ENCODE measurements at places on chromosomes 2 and 18.

- no peak for DNase-seq
Observed at GRCh38 chr2:238169708-238170251, 11.0 kb downstream of the ERFE start.

GRCh38 chr2:217993138-217993537 is 9.7 kb downstream of the TNS1 start:
- no peak for DNase-seq

DNA sequence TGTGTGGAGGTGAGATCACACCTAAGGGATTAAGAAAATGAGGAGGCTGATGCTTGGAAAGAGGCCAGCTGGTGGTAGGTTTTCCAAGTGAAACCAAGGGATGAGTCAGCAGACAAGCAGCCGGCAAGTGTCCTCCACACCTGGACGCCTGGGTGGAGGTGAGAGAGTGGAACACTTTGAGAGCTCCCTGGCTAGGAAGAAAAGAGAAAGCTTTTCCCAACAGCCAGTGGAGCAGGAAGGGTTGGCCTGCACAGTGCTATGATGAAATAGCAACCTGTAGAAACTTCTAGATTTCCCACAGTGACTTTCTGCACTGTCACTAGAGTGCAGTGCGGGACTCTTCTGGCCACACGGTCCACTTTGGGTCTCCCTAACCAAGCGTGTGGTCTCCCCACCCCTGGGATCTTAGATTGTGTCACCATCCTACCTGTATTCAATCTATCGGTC is 19.6 kb upstream of the IL37 start:
- no peak for DNase-seq

DNA sequence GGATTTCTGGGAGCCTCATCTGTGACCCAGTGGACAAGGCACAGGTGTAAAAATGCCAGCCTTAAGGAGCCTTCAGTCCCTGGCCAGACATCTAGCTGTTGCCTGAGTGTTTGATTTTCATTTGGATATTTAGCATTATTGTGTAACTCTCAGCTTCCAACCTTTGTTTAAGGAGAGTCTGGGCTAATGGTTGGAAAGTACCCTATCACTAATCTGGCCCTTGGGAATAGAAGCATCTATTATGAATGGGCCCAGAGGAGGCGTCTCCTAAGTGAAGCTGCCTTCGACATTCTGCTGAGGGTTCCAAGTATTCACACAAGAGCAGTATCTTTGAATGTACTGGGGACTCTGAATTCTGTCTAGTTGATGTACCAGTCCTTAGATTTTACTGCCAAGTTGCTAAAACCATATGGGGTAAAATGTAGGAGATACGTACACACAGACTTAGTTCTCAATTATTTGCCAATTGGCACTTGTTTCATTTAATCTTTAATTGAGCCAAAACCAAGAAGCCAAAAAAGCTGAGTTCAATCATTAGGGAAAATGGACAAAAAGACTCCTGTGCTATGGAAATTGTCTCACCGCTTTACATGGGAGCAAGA is 7.2 kb upstream of the ANKRD29 start:
- DNase-seq, result no peak

GRCh38 chr18:58552057-58552461 is 76.8 kb downstream of the ALPK2 start:
- peak; percentile 58 for DNase-seq

GRCh38 chr2:237581751-237582746 is 8.5 kb downstream of the RAB17 start:
- peak; percentile 56 for DNase-seq

DNA sequence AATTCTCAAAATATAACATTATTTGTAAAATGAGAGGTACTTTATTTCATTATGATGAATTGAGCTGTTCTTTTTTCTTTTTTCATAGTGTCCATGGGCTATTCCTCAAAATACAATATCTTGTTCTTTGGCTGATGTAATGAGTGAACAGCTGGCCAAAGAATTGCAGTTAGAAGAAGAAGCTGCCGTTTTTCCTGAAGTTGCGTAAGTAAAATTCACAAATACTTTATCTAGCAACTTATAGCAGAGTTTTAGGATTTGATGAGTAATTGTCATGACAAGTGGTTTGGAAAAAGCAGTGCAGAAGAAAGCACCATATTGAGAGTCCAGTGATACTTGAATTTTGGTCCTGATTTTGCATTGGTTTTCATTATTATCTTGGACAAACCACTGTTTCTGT is 9.8 kb downstream of the RIOK3 start:
- DNase-seq, result no peak

DNA sequence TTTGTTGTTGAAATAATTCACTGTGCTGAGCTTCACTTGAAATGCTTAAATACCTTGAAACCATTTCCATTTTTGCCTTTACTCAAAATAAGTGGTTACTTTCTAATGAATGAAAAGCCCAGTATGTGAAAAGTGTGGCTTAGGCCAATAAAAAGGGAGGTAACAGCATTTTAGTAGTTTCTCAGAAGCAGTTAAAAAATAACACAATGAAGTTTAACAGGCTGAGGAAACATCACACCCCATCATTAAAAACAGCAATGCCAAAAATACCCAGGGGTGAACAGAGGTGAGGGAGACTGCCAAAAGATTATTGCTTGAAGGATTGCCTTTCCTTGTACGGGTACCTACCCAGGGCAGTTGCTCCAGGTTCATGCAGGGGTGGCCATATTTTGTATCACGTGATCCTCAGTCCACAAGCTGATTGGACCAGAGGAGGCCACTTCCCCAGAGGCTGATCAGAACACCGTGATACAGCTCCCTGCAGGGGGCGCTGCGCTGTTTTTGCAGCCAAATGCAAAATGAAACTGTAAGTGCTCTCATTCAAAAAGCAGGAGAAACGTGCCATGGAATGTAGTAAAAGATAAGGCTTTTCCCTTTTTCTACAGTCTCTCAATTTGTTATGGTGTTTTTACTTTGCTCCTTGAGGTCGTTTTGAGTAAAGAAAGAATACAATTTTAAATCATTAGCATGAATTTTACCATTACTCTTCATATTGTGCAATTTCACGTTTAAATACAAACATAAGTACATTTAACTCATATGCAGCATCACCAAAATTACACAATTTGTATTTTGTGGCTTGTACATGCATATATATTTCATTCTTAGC is 70.2 kb upstream of the SH3BP4 start:
- peak; percentile 27 for DNase-seq

- DNase-seq, result no peak
Observed at GRCh38 chr2:233424154-233424951, 70.1 kb downstream of the DGKD start.

GRCh38 chr2:31087491-31087890 is 50.7 kb downstream of the GALNT14 start:
- DNase-seq, result no peak

- DNase-seq, result peak; percentile 26
Observed at GRCh38 chr2:206457188-206457634, 13.9 kb downstream of the ADAM23 start.

DNA sequence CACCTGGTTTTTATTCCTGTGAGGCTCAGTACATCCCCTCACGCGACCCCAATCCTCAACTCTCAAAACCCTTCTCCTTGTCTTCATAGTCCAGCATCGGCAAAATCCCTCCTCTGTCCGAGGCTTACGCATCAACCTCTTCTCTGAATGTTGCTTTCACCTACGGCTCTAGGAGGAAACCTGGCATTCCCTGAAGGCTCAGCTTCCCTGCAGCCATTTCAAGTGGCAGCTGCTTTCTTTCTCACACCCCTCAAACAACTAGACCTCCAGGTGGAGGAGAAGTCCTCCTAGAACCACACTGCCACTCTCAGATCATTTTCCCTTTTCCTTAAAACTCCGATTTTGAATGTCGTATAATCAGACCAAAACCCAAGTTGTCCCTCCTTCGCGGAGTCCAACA is 114.2 kb downstream of the DTNB start:
- no peak for DNase-seq

GRCh38 chr2:63052411-63053080 is 1.9 kb downstream of the OTX1 start:
- no peak for DNase-seq

- DNase-seq, result no peak
Observed at GRCh38 chr2:86518481-86518880, 44.8 kb downstream of the CHMP3 start.

DNA sequence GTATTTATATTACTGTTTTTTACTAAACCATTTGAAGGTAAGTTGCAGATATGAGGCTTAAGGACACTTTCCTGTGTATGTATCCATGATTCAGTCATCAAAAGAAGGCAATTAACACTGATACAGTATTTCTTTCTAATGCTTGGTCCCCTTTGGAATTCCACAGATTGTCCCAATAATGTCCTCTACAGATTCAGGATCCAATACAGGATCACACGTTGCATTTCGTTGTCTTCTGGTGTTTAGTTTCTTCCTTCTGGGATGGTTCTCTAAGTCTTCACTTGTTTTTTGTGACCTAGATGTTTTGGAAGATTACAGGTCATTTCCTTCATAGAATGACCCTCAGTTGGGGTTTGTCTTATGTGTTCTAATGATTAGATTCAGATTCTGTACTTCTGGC is 40.0 kb downstream of the NPAS2 start:
- DNase-seq, result no peak

DNA sequence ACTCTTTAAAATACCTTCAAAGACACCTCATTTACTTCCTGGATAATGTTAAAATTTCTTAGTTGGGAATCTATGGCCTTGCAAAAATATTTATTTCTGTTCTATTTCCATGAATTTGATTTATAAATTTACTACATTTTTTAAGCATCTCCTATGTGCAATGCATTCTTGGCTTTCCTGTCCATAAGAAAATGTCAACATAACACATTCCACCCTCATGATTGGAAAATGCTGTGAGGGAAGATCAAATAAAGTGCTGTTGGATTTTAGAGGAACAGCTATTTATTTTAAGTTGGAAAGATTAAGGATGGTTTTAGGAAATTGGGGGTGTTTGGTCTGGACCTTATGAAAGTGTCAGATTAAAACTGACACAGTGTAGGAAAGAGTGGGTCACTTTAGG is 45.4 kb upstream of the MC4R start:
- DNase-seq, result no peak

DNA sequence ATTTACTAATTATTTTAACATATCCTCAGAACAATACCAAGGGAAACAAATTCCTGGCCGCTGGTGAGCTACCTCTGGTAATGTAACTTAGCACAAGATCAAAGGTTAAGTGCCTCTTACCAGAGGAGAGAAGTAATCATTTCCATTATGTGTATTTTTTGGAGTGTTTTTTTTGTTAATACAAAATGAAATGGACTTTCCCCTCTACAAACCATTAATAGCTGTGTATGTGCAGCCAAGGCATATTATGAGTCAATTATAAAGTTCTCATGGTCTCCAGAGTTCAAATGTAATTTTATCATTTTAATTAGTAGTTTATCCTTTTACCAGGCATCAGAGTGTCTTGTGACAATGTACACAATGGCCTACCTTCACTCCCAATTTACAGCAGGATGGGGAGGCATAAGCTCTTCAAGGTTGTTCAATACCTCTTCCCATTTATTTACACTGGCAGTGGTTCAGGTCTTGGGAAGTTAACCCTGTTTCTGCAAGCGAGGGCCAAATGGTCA is 242.2 kb downstream of the TGIF1 start:
- no peak for DNase-seq

GRCh38 chr18:67525328-67526099 is 9.0 kb upstream of the DSEL start:
- no peak for DNase-seq

- no peak for DNase-seq
Observed at GRCh38 chr2:127045792-127046501, 61.0 kb downstream of the BIN1 start.

DNA sequence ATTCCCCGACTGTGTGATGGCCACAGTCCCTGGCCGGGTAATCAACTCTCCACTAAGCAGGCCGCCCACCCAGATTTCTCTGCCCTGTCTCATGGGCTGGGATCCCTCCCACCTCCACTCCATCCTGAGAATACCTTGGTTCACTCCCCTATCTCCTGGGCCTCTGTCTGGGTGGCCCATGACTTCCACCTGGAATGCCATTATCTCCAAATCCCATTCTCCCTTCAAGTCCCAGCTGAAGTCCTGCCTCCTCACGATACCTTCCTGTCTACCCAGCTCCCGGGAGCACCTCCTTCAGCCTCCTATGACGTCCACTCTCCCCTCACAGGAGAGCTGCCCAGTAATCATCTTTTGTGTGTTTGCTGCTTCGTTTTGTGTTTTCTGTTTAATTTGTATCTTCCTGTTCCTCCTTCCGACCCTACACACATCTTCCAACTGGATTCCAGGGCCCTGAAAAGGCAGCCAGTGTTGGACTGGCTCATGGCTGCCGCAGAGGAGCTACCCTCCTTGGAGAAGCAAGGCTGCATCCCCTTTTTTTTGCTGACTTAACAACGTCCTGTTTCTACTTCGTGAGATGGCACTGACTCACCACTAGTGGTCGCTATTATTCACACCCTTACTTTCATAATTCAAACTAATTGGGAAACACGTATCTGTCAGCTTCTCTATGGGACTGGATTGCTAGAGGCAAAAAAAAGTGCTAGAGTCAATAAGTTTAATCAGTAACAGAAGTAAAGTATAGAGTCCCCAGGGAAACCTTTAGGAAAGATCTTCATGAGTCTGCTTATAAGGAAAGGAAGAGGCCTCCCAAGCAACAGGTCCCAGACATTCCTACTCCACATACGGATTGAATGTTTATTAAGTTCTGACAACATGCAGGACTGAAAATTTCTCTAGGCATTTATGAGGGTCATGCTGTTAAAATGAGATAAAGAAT is 171.9 kb upstream of the GATA6 start:
- peak; percentile 67 for DNase-seq

- no peak for DNase-seq
Observed at GRCh38 chr18:61939046-61939674, 46.4 kb upstream of the RNF152 start.

- no peak for DNase-seq
Observed at GRCh38 chr2:9440058-9440727, 16.7 kb downstream of the CPSF3 start.

DNA sequence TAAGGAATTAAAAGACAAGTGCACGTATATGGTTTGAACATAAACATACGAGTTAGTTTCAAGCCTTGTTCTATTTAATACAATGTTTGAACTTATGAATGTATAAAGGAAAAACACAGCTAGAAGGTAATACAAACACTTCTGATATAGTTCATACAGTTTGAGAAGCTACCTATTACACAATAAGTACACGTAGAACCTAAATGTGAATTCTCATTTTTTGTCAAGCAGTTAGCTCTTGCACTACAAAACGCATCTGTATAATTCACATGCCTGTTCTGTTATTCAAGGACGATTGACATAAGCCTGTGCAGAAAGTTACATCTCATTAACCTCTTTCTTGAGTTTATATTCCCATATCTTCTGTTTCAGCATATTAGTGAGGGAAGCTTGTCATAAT is 2.7 kb downstream of the LRP1B start:
- DNase-seq, result no peak

DNA sequence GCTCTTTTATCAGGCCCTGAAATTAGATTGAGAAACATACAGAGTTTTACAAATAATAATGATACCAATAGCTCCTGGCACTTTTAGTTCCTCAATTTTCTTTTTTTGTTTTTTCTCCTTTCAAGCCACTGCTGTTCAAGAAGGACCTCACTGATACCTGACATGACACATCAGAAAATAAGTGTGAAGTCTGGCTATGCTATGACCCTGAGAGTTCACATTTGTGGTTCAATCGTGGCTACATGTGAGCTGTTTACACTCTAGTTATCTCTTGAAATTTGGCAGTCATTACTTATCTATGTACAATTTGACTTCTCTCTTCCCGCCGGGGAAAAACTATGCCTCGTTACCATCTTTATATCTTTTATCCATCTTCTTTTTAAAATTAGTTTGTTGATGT is 686.5 kb downstream of the EPHA4 start:
- no peak for DNase-seq
